ENCODE measurements at places on chromosomes 11 and 22. TPM values are rescaled to one million over a fixed set of nuclear protein-coding genes. Genes with fewer than 3 reads are reported as not detected.

GRCh38 chr11:64621283-64622019 lies 30.4 kb downstream of the SLC22A12 start:
- DNase-seq: no peak

AQP11 gene
- total RNA-seq: 0.68 TPM

DNA sequence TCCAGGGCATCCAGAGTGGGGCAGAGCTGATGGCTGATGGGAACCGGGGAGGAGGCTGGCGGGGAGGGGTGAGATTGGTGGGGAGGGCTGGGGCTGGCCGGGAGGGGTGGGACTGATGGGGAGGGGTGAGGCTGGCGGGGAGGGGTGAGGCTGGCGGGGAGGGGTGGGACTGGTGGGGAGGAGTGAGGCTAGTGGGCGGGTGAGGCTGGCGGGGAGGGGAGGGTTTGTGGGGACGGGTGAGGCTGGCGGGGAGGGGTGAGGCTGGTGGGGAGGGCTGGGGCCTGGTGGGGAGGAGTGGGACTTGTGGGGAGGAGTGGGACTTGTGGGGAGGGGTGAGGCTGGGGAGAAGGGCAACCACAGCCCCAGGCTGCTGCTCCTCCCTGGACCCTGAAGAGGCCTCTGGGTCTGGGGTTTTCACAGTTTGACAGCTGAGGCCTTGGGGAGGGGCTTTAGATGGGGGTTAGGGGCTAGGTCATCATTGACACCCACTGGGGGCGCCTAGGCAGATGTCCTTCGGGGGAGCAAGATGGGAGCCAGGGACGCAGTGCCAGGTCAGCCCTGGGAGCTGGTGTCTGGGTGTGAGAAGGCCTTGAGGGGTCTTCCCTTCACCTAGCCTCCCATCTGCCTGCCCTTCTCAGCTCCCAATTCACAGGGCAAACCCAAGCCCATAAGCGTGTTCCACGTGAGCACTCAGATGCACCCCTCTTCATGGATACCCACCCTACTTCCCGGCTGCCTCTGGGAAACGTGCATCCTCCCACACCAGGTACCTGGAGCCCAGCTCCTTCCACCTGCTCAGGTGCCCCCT lies 26.7 kb downstream of the PARVG start:
- DNase-seq: no peak

GRCh38 chr11:11884774-11885481 lies 43.2 kb downstream of the USP47 start:
- DNase-seq: no peak

DNA sequence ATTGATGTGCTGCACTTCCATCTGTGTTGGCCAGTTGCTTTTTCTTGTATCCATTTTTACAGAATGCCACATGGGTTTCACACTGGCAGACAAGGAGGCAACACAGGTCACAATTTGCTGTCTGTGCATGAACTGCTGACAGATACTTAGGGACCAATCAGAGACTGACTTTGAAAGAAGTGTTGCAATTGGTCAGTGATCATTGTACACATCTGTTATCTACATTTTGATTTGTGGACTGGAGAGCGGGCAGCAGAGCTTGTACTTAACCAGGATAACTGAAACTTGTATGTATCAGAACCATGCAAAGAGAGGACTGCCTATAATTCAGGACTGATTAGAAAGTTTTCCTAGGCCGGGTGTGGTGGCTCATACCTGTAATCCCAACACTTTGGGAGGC lies 21.8 kb downstream of the PRR5 start:
- DNase-seq: peak; percentile 56

DNA sequence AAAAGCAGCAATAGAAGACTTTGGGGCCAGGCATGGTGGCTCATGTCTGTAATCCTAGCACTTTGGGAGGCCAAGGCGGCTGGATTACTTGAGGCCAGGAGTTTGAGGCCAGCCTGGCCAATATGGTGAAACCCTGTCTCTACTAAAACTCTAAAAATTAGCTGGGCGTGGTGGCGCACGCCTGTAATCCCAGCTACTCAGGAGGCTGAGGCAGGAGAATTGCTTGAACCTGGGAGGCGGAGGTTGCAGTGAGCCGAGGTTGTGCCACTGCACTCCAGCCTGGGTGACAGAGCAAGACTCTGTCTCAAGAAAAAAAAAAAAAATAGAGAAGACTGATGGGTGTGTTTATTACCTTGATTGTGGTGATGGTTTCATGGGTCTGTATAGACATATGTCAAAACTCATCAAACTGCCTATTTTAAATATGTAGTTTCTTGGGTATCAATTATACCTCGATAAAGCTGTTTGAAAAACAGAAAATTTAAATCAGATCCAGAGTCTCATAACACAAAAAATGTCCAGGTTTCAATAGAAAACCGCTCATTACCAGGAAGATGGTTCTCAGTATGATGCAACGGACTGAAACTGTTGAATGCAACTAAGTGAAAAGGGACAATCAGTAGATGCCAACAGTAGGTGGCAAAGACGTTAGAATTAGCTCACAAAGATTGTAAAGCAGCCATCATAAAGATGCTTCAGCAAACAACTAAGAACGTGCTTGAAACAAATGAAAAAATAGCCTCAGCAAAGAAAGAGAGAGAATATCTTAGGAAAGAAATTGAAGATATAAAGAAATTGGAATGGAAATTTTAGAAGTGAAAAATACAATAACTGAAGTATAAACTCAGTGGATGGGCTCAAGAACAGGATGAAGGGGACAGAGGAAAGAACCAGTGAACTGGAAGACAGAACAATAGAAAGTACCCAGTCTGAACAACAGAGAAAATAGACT lies 33.1 kb upstream of the SEPTIN5 start:
- DNase-seq: no peak

PVALB gene
- total RNA-seq: not detected

DNA sequence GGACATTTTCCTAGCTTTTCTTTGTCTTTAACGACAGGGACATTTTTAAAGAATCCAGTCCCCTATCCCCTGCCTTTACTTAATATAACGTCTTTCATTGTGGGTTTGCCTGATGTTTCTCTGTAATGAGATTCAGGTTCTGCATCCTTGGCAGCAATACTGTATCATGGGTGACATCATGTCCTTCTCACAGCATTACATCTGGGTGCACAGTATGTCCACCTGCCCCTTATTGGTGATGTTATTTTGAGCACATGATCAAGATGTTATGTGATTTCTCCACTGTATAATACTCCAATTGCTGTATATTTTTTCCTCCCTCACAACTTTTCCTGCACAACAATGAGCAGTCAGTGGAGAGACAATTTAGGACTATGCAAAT lies 9.7 kb upstream of the STK33 start:
- no peak for DNase-seq

DNA sequence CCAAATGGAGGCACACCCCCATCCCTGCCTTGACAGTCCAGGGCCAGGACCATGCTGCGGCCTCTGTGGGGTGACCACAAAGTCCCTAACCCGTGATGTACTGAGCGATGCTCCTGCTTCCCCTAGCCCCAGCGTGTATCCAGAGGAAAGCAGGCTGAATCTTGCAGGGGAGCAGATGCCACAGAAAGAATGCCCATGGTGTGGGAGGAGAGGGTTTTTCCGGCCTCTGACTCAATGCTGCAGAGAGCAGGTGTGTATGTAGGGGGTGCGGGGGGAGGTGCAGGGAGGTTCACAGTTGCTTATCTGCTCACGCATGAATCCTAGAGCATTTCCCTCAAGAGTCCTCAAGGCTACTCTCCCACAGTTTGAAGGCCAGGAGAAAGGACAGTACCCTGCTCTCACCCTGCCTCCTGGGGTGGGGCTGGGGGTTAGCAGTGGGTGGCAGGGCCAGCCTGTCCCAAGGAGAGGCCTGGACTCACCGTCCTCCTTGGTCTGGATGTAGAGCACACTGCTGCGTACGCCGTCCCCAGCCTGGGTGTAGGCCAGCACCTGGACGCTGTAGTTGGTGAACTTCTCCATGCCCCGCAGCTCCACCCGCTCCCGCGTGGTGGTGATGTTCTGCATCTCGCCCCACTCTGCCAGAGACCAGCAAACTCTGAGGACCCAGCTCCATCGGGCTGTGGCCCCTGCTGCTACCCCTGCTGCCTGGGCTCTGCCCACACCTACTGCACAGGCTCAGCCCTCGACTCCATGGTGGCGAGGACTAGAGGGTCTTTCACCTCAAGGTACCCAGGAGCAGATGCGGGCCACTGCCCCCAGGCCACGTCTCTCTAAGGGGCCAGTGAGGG lies 130.8 kb downstream of the CEP164 start:
- DNase-seq: no peak

DNA sequence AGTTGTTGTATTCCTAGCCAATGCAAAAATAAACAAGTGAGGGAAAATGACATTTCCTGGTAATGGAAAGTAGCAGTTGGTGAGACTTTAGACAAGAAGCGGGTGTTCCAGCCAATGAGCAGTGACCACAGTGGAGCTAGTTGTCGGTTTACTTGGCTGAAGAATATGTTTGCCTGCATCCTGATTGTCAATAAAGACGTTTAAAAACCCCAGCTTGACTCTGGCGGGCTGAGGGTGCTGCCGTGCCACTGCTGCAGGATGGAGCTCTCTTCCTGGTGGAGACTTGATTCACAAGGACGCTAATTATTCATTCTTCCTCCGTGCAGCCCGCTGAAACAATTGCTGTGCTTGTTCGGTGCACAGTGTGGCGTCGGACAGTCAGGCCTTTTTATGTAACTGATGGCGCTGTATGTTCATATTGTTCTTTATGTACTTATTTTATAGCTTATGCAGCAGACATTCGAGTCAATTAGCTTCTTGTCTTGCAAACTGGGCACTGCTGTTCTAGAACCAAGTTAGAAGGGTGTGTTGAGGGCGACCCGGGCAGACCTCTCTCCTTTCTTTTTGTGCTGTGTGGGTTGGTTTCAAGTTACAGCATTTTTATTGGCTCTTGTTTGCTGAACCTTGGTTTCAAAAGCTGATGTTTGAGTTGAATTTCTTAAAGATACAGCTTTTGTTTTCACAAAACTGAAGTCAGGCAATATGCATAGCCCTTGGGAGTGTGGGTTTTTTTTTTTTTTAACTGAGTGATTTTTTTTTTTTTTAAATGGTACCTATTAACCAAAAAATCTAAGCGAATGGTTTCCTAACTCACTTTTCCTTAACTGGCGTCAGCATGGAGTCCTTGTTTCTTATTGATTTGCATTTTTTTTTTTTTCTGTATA lies 153.9 kb downstream of the TEAD1 start:
- DNase-seq: peak; percentile 82

GRCh38 chr11:65569973-65570918 lies at the start of gene ZNRD2:
ZNRD2 (plus strand) TSS chr11:65570477; CDS start chr11:65570492, 15 bp downstream.
- peak; percentile 99 for DNase-seq

ANO3 gene
- total RNA-seq: not detected

DNA sequence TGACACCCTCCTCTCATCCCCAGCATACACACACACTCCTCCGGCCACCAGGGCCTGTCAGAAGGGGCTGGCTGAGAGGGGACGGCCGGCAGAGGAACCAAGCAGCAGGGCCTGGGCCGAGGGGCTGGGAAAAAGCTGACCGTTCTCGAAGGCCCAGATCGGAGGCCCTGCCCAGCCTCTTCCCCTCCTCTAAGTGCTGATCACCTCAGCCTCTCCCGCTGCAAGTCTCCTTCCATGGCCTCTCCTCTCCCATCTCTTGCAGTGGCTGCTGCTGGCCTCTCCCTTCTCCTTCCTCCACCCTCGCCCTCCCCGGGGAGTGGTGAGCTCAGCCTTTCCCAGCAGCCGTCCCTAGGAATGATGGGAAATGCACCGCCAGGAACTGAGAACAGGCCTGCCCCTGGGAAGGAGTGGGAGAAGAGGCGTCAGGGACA lies 39.6 kb downstream of the ARRB1 start:
- no peak for DNase-seq
